Vein endothelial cell (primary cell): ENCODE measurements at places on chromosomes 13 and 19. TPM values are rescaled to one million over a fixed set of nuclear protein-coding genes. Genes with fewer than 3 reads are reported as not detected.

LRRC8E gene
- total RNA-seq, result 1.1 and 1.3 TPM in 2 replicates

COX7A1 gene
- 5.9 and 9.5 TPM in 2 replicates for total RNA-seq

ZNF699 gene
- total RNA-seq, result 9.4 and 11.4 TPM in 2 replicates

ZNF780A gene
- total RNA-seq, result 6.2 and 14.8 TPM in 2 replicates

ADGRE2 gene
- total RNA-seq, result not detected in 2 replicates

PSG11 gene
- total RNA-seq, result not detected in 2 replicates

ELAVL1 gene
- total RNA-seq, result 54.2 and 61.6 TPM in 2 replicates

TNNI3 gene
- not detected in 2 replicates for total RNA-seq

VASP gene
- 195 and 198 TPM in 2 replicates for total RNA-seq

CRLF1 gene
- 0.48 and 0.98 TPM in 2 replicates for total RNA-seq

SMIM44 gene
- total RNA-seq, result not detected in 2 replicates

TTC9B gene
- not detected in 2 replicates for total RNA-seq

CLDN10 gene
- not detected in 2 replicates for total RNA-seq

NLRP9 gene
- not detected in 2 replicates for total RNA-seq
